NCI-H2107 (cell line): ENCODE measurements at places on chromosomes 11 and 22.

DNA sequence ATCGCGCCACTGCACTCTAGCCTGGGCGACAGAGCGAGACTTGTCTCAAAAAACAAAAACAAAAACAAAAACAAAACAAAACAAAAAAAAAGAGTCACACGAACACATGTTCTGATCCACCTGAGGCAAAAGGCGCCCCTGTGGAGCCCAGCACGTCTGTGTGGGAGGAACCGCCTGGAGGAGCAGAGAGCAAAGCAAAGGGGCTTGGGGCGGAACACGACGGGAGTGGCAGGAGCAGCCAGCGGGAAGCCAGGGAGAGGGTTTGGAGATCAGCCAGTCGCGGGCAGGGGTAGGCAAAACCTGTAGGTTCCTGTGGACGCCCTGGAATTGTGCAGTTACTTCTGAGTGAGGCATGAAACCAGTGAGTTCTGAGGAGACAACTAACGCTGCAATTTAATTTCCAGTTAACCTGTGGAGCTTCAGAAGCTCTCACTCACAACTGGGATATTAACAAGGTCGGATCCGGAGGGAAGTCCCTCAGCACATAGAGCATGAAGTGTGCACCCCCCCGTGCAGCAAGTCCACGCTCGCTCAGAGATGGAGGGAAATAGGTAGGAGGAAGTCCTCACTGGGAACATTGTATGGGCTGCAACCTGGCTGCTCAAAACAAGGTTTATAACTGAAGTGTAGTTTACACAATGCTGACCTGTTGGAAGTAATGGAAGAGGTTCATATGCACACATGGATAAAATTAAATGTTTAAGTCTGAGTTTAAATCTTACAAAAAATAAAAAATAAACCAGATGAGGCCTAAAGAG is 13.2 kb upstream of the USP18 start:
- DNase-seq = no peak

- no peak for DNase-seq
Measured at GRCh38 chr11:127000981-127001380, 411 bp upstream of the KIRREL3 start.

GRCh38 chr11:9516113-9516512 is 55.3 kb downstream of the ZNF143 start:
- DNase-seq = no peak

- no peak for DNase-seq
Measured at GRCh38 chr11:14248580-14248981, 110.4 kb downstream of the RRAS2 start.

GRCh38 chr11:94175535-94175934 is 46.9 kb downstream of the PANX1 start:
- no peak for DNase-seq

GRCh38 chr22:50672471-50673230 is at the start of gene SHANK3:
Gene SHANK3 (plus strand): TSS chr22:50672823.
- no peak for DNase-seq

GRCh38 chr11:45060707-45061106 is 85.7 kb upstream of the PRDM11 start:
- no peak for DNase-seq

GRCh38 chr11:131897956-131898355 is 527.5 kb downstream of the NTM start:
- DNase-seq = no peak

DNA sequence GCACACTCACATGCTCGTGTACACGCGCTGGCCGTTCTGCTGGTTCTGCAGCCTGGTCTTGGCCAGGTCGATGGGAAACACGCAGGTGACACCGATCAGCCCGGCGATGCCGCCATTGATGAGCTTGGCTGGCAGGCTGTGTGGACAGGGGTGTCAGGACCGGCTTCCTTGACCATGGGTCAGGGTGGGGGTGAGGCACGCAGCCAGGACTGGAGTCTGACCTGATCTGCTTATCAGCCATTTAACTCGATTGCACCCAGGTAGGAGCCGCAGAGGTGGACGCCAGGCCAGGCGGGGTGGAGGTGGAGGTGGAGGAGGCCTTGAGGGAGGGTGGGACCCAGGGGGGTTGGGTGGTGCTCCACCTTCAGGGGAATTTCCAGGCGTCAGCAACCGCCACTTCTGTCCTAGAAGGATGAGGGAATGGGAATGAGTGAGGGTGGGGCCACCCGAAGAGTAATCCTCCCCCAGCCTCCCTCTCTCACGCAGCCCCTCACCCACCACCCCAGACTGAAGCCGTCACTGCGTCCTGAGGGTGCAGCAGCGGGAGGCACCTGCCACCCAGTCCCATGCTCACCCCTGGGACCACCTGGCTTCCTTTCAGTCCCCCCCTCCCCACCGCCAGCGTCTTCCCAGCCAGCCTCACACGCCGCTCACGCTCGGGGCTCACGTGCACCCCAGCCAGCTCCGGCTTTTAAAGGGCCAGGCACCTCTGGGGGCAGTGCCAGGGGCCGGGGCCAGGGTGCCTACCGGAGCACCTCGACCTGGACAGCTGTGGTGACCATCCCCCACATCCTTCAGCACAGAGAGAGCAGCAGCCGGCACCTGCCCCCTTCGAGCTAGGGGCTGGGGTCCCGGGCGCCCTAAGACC is 3.1 kb downstream of the SLC25A22 start:
- no peak for DNase-seq

DNA sequence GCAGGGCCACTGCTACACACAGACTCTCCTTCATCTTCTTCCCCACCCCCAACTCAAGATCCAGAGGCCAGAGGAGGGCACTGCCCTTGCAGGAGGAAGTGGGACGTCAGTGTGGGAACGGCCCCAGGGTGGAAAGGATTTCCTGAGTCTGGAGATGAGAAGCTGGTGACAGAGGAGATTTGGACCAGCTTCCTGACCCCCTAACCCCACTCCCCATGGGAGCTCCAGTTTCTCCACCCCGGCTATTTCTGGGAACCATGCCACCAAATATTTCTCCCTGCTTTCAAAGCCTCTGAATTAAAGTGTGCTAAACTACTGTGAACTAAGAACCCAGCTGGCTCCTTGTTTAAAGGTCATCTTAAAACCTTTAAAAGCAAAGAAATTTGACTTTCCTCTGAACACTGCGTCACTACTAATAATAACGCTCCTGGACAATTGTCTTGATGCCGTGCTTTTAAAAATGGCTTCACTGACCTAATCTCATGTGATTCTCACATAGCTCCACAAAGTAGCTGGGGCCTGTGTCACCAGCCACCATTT is 46.6 kb downstream of the CWC15 start:
- DNase-seq = no peak

- DNase-seq = no peak
Measured at GRCh38 chr22:40416636-40417035, 46.2 kb downstream of the SGSM3 start.

- peak; percentile 40 for DNase-seq
Measured at GRCh38 chr22:45435544-45436139, 22.1 kb downstream of the RIBC2 start.

- no peak for DNase-seq
Measured at GRCh38 chr22:49045276-49045675, 782.4 kb downstream of the BRD1 start.

GRCh38 chr11:23865341-23865975 is 631.4 kb upstream of the LUZP2 start:
- DNase-seq = no peak

- no peak for DNase-seq
Measured at GRCh38 chr11:71246559-71246958, 5.8 kb downstream of the SHANK2 start.
